Activated CD4-positive, alpha-beta T cell treated with anti-CD3 and anti-CD28 coated beads, Interleukin-2, amount 50 U/mL, for 48 hours (primary cell): ENCODE measurements at places on chromosomes 2 and 18.

DNA sequence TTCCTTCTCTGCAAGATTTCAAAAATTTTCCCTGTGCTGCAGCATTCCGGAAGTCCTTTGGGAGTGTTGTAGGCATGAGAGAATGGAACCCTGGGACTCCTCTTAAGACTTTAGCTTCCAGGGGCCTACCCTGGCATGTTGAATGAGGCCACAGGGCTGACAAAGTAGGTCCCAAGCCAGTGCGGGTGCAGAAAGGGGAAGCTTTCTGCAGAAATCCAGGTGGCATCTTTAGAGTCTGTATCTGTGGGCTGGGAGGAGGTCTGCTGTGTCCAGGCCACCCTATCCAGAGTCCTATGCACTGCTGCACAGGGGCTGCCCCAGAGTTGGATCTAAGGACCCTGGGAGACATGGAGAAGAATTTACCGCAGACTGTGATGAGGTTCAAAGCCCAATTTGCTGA lies 1.9 kb upstream of the SIX2 start:
- DNase-seq, result no peak

DNA sequence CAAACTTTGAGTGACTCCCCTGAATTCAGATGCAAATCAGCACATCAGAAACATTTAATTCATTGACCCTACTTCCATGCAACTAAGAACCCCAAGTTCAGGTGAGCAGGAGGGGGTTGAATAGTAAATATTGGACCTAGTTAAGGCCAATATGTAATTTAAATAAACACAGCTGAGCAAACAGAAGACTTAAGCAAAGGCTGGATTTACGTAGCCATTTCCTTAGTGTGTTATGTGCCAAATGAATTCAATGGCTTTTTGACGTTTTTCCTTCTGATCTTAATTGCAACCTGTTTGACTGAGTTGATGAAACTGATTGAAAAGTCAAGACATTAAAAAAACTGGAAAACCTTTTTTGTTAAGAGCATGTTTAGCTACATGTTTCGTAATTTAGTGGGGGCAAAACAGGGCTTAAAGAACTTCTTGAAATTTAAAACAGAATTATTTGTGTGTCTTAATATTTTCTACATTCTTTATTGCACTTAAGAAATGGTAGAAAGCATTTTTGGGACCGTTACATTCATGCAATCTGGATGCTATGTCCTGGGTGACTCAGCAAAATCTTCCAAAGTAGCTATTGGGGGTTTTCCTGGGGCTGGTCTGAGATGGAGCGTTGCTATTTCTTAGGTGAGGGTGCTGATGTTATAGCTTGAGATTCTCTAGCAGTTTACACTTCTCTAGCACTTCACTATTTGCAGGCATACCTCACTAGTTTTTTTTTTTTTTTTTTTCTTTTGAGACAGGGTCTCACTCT lies 25.5 kb upstream of the KCNE4 start:
- no peak for DNase-seq

GRCh38 chr2:24336811-24337210 lies 23.5 kb downstream of the ITSN2 start:
- DNase-seq, result no peak

- no peak for DNase-seq
Measured at GRCh38 chr2:185245806-185246205, 492.8 kb upstream of the FSIP2 start.

- no peak for DNase-seq
Measured at GRCh38 chr2:123928358-123928757, 96.7 kb upstream of the CNTNAP5 start.
